Amniotic epithelial cell (primary cell): ENCODE measurements at places on chromosomes 5 and 9.
A peak's percentile ranks its signal among the peaks of the same experiment; 100 is the strongest.

DNA sequence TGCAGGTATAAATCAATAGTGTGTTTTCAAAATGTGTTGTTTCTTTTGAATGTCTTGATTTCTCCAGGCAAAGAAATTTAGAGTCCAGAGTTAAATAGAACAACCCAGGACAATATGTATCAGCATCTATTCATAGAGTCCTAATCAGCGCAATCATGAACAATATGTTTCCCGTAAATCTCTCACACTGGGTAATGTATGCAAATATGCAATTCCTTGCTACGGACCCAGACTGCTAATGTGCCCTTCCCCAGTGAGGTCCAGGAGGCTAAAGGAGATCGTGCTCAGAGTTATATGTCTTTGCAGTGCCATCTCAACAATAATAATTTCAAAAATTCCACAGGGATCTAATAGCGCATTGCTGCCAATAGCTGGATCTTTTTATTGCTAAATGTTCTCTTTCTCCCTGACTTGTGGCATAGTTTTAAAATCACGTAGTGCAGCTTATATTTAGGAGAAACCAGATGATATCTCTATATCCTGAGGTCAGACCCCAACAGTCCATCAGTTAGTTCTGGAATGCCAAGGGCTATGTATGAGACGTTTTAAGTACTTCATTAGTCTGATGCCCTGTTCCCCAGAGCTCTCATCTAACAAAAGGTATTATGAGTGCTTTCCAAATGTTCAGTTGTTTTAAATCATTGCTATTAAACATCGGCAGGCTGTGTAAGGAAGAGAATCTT is 145.1 kb downstream of the MARCHF11 start:
- no peak for DNase-seq

- peak; percentile 34 for DNase-seq
These were observed 18.3 kb upstream of the TNFSF15 start for GRCh38 chr9:114824110-114824509.

- DNase-seq = peak; percentile 33
These were observed 204.5 kb downstream of the DENND1A start for GRCh38 chr9:123725389-123725788.

GRCh38 chr9:99595796-99596195 is 225.9 kb upstream of the NR4A3 start:
- DNase-seq = no peak

- DNase-seq = no peak
These were observed 749 bp downstream of the SOWAHA start for GRCh38 chr5:132813599-132814502.

GRCh38 chr9:121305269-121305994 is 37.5 kb downstream of the GSN start:
- no peak for DNase-seq

DNA sequence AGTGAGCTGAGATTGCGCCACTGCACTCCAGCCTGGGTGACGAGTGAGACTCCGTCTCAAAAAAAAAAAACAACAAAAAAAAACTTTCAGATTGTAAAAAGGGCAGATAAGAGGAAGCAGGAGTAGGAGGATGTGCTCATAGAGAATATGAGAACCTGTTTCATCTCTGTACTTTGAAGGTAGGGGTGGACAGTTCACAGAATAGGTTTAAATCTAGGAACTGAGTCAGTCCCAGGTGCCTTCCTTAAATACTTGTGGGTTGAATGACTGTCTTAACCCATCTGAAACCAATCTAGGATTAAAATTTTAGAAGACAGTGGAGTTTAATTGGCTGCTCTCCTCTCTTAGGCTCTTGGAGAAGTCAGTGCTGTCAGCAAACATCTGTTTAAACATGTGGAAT is 12.4 kb downstream of the POLK start:
- no peak for DNase-seq

GRCh38 chr9:96071076-96071814 is 195.8 kb downstream of the ERCC6L2 start:
- peak; percentile 29 for DNase-seq

- peak; percentile 57 for DNase-seq
These were observed 6.7 kb upstream of the WNT8A start for GRCh38 chr5:138077064-138077696.

GRCh38 chr5:82387819-82388166 is 109.6 kb upstream of the RPS23 start:
- no peak for DNase-seq

DNA sequence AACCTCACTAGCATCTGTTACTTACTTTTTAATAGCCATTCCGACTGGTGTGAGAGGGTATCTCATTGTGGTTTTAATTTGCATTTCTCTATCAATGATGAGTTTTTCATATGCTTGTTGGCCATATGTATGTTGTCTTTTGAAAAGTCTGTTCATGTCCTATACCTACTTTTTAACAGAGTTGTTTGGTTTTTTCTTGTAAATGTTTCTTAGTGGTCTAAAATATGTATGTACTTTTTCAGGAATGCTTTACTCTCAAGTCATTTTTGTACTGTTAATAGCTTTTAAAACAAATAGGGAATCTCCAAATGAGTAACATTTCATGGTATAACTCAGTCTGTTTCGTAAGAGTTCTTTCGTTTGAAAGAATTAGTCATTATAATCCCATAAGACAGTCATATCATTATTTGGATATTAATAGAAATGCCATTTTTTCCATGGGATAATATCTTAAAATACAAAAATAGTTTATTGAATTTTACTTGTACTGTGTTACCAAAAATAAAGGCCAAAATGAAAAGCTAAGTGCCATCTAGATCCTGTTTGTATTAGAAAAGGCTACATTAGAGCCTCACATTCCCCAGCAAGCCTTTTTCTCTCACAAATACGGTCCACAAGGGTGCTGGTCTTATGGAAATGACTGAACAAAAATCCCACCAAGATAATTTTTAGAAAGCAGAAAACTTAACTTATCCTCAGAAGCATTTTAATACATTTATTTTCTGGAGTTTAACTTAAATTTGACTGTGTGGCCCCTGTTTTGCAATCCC is 247.7 kb downstream of the PJA2 start:
- DNase-seq = peak; percentile 77
